NCI-H460 (cell line): ENCODE measurements at places on chromosomes 12 and 14.

- no peak for DNase-seq
Measured at GRCh38 chr12:100199023-100199346, 1.6 kb upstream of the ACTR6 start.

DNA sequence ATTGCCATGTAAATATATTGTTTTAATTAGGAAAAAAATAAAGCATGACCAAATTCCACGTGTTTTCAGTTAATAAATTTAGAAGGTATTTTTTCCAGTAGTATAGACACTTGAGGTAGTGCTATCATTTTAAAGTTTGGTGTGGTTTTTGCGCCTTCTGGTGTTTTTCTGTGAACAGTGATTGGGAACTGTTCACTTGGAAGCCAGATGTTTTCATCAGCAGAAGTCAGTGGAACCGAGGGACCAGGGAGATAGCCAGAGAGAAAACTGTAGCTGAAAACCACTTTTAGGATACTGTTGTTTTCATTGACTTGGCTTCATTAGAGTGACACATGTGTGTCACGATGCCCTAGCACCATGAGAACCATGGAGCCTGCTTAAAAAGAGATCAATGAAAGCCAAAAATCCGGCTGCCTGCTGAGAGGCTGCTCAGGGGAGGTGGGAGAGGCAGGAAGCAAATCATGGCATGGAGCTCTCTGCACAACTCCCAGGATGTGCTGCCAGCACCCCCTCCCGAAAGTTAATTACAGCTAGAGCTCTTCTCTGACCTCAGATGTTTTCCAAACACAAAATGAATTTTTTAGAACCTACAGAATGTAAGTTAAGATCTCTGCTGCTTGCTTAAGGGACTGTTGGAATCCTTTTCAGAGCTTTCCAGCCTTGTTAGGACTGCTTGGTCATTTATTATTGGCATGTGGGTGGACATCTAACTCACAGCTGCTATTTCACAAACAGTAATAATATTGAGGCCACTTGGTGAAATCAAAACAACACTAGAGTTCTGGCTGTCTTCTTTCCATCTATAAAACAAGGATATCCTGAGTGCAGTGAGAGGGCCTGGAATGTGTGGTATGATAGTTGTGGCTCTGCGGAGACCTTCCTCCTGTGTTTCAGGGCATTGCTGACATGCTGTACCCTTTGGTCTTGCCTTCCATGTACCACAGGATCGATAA is 192.3 kb downstream of the ANO4 start:
- no peak for DNase-seq

DNA sequence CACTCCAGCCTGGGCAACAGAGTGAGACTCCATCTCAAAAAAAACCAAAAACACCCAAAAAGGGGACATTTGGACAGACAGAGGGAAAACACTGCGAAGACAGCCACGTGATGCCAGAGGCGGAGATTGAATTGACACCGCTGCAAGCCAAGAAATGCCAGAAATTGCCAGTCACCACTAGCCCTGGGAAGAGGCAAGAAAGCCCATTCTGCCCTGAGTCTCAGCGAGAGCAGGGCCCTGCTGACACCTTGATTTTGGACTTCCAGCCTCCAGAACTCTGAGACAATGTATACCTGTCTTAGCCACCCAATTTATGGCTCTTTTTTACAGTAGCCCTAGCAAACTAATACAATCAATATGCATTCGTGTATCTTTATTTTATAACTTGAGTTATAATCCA is 7.4 kb upstream of the IGFBP6 start:
- DNase-seq, result no peak

DNA sequence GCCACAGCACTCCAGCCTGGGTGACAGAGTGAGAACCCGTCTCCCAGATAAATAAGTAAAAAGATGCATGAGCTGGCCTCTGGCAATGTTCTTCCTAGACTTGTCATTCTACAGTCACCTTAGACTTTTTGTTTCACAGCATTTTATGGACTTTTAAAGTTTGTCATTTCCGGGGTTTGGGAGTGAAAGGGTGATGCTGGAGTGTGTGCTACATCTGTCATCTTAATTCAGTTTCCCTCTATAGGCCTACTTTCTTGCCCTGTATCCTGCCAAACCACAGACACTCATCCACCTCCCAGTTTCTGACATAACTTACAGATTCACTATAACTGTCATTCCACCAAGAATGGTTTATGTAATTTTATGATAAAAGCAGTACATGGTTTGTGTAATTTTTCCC is 166.7 kb upstream of the PARP11 start:
- no peak for DNase-seq

DNA sequence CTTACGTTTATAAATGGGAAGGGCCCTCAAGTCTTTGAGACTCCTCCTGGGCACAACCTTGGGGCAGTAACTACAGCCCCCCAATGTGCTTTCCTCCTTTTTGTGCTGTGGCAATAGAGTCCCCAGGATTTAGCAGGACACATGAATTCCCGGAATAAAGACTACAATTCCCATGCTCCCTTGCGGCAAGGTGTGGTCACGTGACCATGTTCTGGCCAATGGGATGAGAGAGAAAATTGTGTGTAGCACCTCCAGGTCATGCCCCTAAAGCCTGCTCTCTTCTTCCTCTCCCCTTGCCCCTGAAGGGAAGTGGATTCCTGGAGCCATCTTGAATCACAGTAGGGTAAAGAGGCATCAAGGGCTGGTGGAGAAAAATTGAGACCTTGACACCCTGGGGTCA is 295.1 kb upstream of the SFSWAP start:
- peak; percentile 9 for DNase-seq

- DNase-seq, result no peak
Measured at GRCh38 chr12:958588-959123, 9.2 kb upstream of the RAD52 start.

DNA sequence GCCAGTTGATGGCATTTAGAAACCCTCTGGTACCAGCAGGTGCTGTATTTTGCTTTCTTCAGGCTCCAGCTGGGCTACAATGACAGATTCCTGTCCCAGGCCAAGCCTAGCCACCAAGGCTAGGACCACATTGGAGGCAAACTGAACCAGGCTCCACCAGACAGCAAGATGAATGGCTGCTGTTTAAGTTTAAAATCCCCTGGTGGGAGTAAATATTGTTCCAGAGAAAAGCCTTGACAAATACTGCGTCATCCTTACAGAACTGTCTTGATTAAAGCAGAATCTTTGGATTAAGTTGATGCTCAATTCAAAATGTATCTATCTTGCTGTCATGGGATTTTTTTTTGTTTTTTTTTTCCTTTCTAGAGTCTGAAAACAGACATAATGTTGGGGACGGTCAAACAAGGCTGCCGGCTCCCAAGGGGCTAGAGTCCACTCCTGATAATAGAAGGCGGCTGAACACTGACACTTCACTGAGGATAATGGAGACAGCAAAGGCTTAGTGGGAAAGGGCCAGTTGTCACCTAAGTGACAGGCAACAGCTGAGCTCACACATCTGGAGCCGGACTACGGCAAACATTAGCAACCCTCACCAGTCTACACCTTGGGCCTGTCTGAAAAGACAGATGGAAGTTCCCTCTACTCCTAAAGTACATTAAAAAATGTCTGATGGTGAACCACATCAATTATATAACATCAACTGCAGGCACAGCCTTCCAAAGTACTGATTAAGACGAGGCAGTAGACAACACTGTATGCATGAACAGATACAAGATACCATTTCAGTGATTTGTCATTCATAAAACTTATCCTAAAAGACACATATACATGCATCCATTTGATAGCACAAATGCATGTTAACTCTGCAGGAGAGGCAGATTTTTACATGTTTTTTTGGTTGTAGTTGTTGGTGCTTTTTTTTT is 1.7 kb downstream of the PRICKLE1 start:
- DNase-seq, result no peak

DNA sequence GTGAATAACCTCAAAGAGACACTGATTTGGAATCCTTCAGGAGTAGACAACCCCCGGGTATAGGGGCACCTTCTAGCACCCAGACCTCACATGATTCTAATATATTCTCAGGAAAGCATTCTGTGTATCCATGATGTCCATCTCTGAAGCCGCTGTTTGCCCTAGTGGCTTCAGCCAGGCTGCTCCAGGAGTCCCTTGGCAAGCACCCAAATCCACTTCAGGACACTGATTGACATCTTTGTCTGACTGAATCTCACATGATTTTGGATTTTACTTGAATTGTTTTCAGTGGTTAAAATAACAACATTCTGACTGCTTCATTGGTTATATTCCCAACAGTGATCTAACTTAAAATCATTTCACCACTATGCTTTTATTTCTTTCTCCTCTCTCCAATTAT is 390.5 kb upstream of the CLEC14A start:
- no peak for DNase-seq

GRCh38 chr12:125070661-125071390 is 5.6 kb downstream of the AACS start:
- no peak for DNase-seq

DNA sequence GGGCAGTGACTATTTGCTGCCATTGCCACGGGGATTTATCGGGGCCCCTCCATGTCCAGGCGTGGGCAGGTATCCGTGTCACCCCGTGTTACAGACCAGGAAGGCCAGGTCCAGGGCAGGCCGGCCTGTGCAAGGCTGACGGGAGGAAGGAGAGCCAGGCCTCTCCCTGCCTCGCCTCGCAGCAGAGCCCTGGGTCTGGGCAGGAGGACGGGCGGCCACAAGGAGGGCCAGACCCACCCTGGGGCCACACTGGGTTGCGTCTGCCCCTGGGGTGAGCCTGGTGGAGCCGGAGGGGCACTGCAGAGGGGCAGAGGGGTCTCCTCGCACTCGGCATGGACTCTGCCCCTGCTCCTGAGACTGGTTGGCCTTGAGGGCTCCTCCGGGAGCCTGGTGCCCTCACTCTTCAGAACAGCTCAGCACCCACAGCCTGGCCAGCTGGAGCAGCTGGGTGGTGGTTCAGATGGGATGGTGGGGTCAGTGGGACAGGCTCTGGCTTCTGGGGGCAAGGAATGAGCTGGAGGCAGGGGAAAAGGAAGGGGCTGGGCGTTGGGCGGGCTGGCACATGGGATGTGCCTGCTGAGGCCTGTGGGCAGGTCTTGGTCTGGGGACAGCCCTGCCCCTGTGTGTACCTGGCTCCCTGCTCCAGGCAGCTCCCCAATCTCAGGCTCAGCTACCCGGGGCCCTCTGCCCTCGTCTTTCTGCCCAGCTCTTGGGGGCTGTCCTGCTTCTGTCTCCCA is 53.9 kb downstream of the KIF26A start:
- DNase-seq, result no peak

GRCh38 chr14:26163761-26164160 is 434.1 kb downstream of the NOVA1 start:
- DNase-seq, result peak; percentile 46

DNA sequence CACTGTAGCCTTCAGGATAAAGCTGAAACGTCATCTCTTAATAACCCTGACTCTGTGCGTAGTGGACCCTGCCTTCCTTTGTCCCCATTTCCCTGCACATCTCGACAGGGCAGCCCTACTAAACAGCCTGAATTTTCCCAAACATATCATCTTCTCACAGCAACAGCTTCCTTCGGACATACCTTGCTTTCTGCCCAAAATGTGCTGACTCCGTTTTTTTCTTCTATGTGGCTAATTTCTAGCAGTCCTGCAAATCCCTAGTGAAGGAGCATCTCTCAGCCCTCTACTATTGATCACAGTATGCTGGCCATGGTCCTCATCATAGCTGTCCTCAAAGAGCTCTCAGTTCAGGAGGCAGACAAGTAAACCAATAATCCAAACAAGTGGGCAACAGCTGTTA is 53.1 kb upstream of the PCED1B start:
- no peak for DNase-seq

- DNase-seq, result no peak
Measured at GRCh38 chr12:48157889-48158370, 615 bp upstream of the ASB8 start.

GRCh38 chr12:103839103-103839502 is 1.9 kb downstream of the NT5DC3 start:
- no peak for DNase-seq

DNA sequence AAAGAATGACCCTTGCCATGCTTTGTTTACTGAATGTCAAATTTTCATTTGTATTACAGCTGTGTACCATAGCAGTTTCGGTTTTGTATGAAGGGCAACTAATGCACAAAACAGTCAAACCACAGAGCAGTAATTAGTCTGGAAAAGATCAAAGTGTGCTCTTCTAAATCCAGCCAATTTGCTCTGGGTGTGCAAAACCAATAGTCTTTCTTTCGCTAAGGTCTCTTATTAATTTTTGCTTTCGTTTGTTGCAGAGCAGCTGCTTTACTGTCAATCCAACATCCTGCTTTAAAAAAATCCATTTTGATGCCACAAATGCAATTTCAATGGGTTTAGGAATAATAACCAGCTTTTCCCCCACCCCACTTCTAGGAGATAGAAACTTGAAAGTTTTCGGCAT is 114.2 kb downstream of the BRMS1L start:
- no peak for DNase-seq

DNA sequence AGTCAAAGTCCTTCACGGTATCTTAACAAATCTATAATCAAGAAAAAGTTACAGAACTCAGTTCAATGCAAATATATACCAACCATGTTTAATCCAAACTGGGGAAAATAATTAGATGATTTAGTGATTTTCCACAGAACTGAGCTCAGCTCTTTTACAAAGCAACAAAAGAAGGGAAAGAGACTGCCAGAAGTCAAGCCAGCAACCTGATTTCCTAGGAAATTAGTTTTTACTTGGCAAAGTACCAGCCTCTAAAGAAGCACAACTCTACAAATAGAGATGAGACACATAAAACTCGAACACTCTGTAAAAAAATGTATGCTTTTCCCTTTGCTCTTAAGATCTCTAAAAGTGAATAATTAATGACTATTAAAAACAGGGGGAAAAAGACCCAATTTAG is 19.4 kb downstream of the NUMB start:
- no peak for DNase-seq

- DNase-seq, result no peak
Measured at GRCh38 chr14:80419769-80420168, 208.5 kb upstream of the DIO2 start.

DNA sequence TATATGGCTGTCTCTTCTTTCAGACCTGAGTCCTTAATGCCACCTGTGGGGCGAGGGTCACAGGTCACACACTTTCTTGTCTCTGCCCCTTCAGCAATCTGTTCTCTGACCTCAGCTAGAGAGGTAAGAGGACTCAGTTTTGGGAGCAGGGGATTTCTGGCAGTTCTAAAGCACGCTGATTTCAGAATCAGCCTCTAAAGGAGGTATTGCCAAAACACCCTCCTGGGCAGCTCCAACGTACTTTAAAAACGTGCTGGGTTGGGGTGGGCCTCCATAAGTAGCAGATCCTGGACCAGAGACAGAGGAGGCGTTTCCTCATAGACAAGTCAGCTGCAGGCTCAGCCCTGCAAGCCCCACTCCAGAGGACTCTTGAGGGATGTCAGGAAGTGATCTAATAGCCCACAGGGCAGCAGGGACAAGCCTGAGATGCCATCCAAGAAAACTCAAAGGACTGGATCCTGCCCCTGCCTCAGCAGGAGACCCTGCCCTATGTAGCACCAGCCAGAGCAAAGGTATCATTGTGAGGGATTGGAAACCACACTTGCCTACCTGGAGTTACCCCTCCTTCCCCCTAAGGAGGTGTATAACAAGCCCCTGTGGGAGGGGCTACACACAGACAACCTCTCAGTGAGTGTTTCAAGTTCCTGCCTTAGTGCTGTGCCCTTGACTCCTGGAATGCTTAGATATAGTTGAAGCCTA is 8.5 kb downstream of the CTDSP2 start:
- no peak for DNase-seq

- DNase-seq, result no peak
Measured at GRCh38 chr12:110165540-110166159, 41.5 kb downstream of the IFT81 start.

- DNase-seq, result no peak
Measured at GRCh38 chr12:65619018-65619417, 205.3 kb upstream of the HMGA2 start.
